ENCODE measurements at places on chromosomes 5 and 9. TPM values are rescaled to one million over a fixed set of nuclear protein-coding genes. Genes with fewer than 3 reads are reported as not detected.

CDX1 gene
- total RNA-seq = 0.21 TPM

- no peak for DNase-seq
Observed at GRCh38 chr5:132877938-132878337, 4.5 kb downstream of the LEAP2 start.

- DNase-seq = no peak
Observed at GRCh38 chr9:115046199-115046598, 71.8 kb downstream of the TNC start.

- DNase-seq = no peak
Observed at GRCh38 chr9:101902051-101902450, 163.6 kb upstream of the GRIN3A start.

OR1J2 gene
- not detected for total RNA-seq

DBH gene
- 0.79 TPM for total RNA-seq

DNA sequence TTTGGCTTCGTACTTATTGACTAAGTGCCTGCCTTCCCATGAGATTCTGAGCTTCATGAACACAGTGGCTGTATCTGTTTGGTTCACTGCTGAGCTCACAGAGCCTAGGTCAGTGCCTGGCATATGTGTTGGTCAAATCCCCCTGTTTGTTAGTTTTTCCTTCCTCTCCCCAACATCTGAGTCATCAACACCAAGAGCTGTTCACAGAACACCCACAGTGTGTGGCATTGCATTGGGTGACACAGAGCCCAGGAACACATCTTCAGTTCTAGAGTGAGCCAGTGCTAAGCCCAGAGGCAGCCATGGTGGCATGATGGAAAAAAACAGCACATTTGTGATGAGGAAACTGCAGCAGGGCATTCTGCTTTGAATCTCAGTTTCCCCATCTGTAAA, 294.6 kb downstream of the SEC61B start:
- DNase-seq = no peak

DNA sequence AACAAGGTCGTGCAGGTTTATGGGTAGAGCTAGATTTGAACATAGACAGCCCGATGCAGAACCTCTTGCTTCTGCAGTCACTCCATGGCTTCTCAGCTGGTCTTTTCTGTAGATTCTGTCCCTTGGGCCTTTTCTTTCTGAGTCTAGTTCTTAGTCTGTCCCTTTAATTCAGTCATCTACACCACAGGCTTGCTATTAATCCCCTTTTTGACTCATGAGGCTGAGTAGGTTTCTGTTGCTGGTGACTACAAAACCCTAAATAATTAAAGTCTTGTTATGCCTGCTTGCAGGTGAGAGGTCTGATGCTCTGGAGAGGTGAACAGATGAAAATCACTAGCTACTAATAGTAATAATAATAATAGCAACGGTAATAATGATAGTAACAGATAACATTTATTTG, 19.3 kb upstream of the STRBP start:
- no peak for DNase-seq

Data from urinary bladder (tissue), 4 donors.